ENCODE measurements at places on chromosomes 2 and 18.

DNA sequence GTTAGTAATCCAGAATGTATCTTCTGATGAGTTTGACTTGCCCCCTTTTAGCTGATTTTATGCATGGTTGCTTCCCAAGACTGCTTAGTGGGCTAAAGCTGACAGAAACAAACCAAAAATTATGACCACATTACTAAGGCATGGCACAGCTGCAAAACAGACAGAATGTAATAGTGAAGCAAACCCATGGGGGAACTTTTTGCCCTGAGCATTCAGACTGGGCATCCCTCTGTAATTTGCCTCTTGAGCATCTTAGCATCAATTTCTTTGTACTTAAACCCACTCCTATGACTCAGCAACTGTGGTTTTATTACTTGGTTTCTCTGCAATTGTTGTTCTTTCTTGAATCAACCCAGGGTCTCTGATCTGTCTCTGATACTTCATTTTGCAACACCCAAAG lies 487.3 kb upstream of the DCC start:
- DNase-seq: no peak

- no peak for DNase-seq
Measured at GRCh38 chr2:170747921-170748320, 22.3 kb upstream of the ERICH2 start.

- no peak for DNase-seq
Measured at GRCh38 chr2:54054271-54054670, 61.1 kb upstream of the ACYP2 start.

GRCh38 chr2:71151620-71152019 lies 21.2 kb downstream of the MPHOSPH10 start:
- DNase-seq: no peak

DNA sequence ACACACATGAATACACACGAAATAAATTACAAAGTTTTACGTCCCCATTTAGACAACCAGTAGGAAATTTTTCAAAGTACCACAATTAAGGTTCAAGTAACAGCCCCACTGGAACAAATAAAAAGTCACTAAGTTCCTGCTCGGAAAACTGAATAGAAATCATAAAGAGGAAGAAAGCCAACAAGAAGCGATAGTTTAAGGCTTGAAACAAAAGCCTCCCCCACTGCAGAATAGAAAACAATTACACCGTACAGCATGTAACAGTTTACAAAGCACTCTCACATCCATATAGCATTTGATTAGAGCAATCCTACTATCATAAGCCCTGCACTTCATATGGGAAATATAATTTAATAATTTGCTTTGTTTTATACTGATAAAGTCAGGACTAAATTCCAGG lies 15.5 kb downstream of the KLF7 start:
- DNase-seq: no peak

GRCh38 chr2:240931319-240931949 lies 25.3 kb downstream of the CROCC2 start:
- DNase-seq: no peak

GRCh38 chr2:119683074-119683712 lies 4.2 kb downstream of the TMEM177 start:
- no peak for DNase-seq

- no peak for DNase-seq
Measured at GRCh38 chr18:78213361-78213994, 766.1 kb upstream of the SALL3 start.

DNA sequence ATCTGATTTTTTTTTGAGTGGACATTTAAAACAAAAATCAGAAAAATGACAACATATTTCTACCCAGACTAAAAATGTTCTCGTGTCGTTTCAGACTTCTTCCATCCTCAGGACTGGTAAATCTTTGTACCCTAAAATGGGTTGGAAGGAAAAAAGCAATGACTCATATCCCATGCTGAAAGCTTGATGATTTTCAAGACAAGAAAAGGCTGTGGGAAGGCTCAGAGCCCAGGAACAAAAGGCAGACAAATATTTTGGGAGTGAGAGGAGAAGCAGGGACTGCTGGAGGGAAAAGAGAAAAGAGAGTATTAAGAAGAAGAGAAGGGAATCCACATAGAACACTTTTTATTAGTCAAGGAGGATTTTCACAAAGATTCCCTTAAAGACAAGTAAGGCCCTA lies 77.1 kb upstream of the CTAGE1 start:
- DNase-seq: no peak

- no peak for DNase-seq
Measured at GRCh38 chr2:217077831-217078407, 218.1 kb upstream of the TNP1 start.

DNA sequence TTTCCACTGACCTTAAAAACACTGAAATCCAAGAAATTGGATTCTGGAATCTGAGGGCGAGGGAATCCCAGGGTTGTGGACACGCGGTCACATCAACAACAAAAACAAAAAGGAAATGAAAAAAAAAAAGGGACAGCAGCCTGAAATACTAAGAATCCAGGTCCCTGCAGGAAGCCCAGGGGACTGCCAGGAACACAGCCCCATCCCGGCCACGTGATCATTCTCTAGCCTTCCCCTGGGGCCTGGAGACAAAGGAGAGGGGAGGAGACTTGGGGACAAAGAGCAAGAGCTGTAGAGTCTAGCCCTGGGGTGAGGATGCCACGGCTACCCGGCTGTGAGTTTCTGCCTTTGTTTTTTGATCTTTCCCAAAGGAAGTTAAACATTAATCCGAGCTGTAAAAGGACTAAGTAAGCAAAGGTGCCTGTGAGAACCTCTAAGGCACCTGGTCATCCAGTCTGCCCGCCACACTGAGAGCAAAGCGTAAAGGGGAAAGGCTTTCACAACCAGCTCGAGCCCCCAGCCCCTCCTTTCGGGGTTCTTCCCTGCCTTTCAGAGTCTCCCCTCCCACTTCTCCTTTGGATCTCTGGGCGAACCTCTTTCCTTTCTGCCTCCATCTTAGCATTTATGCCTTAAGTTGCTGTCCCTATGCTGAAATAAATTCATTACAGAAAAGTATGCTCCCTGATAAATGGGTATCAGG lies 57.9 kb upstream of the MSH2 start:
- no peak for DNase-seq

DNA sequence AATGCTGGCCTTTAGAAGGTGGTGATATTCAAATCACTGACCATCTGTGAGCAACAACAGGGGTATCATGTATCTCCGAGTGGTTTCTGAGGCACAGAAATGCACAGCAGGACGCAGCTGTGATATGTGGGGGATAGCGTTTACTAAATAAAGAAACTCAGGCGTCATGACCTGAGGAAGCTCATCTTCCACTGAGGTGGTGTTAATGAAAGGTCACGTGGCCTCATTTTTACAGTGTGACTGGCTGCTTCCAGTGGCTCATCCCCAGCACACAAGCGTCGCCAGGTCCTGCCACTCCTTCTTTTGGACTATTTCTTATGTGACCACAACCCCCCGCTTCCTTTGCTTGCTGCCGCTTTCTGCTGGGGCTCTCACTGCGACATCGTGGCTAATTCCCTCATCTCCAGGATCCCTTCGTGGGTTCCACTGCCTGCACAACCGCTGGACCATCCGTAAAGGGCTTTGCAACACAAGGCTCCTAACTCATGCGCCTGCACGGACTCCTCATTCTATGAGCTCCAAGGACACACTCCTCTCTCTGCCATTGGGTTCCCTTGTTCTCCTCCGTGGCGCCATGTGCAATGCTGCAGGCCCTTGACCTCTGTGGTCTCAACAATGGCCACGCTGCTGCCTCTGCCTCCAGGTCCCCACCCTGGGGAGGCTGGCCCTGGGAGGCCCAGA lies 109.3 kb downstream of the MBP start:
- DNase-seq: no peak

GRCh38 chr2:170141865-170142264 lies 36.1 kb upstream of the MYO3B start:
- no peak for DNase-seq

GRCh38 chr2:61173116-61173515 lies 11.1 kb downstream of the C2orf74 start:
- no peak for DNase-seq

DNA sequence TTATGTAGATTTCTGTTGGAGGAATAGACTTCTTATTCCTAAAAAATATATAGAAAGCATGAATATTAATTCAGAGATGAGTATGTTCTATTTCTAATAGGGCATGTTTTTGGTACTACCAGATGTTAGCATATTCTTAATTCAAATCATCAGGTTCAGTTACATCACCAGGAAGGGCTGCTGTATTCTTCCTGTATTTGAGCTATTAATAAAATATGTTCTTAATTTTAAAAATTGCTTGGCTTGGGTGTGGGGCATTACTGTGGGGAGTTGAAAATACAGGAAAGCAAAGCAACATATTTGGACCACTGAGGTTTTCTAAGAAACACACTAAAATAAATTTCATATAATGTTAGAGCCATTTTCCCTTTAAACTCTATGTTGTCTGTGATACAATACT lies 343.0 kb downstream of the EPHA4 start:
- no peak for DNase-seq

DNA sequence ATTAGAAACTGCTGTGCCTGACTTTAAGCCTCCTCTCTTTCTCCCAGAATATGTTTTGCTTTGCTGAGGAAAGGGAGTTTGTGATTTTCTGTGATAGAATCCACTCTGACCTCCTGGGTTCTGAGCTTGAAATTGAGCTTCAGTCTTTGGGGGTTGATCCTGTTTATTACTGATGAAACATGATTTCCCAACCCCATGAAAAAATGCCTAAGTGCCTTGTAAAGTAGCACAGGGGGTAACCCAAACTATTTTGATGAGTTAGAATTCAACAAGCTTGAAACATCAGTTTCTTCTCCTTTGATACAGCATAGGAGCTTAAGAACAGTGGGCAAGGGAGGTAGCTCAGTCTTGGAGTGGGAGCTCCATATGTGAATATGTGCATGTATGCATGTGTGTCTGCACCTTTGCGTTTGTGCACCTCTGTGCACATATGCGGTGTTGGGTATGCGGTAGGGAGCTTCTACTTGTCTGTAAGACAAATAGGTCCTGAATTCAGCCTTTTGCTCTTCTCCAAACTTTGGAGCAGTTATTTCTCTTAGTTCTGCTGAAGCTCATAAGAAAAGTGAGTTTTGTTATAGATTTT lies 364.6 kb downstream of the OSR1 start:
- no peak for DNase-seq

- DNase-seq: no peak
Measured at GRCh38 chr2:8992643-8993042, 10.8 kb downstream of the MBOAT2 start.

DNA sequence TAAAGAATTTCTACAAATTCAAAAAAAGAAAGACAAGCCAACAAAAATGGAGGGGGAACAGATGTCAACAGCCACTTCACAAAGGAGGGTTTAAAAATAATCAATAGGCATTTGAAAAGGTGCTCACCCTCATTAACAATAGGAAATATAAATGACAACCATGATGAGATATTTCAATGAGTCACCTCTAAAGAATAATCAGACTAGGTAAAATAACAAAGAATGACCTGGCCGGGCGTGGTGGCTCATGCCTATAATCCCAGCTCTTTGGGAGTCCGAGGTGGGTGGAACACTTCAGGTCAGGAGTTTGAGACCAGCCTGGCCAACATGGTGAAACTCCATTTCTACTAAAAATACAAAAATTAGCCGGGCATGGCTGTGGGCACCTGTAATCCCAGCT lies 133.6 kb downstream of the KCNE4 start:
- DNase-seq: no peak

DNA sequence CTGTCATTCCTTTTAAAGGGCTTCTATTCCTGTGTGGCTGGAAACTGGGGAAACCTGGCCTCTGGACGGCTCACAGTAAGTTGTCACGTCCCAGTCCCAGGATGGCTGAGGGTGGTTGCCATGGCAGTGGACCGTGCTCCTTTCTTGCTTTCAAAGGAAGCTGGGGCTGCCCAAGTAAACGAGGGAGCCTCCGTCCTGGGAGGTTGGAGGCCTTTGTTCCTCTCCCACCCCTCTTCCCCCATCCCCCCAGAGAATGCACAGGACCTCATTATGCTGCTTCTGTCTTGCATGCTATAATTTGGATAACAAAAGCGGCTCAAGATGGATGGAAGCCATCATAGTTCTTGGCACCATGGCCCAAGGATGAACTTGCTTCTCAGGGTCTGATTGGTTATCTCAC lies 325.5 kb upstream of the HS6ST1 start:
- no peak for DNase-seq

DNA sequence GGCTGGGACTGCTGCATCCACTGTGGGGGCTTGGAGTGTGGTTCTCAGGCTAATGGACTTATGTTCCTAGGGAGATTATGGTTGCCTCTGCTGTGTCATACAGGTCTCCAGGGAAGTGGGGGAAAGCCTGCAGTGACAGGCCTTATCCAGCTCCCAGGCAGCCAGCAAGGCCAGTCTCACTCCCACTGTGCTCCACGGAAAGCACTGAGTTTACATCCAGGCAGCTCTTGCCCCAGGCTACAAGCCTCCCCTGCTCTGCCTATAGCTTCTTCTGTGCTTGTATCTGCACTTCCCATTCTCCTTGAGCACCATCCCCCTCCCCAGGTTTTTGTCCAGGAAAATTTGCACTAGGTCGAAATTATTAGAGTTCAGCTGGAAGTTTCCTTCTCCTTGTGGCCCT lies 231.9 kb downstream of the ZRANB3 start:
- no peak for DNase-seq

- DNase-seq: no peak
Measured at GRCh38 chr2:6782517-6783237, 83.0 kb downstream of the CMPK2 start.

GRCh38 chr2:129877289-129877741 lies 102.2 kb upstream of the RAB6C start:
- peak; percentile 84 for DNase-seq

GRCh38 chr2:6926071-6926732 lies 9.0 kb downstream of the RNF144A start:
- DNase-seq: no peak

- no peak for DNase-seq
Measured at GRCh38 chr2:216345846-216346245, 26.4 kb downstream of the MARCHF4 start.

DNA sequence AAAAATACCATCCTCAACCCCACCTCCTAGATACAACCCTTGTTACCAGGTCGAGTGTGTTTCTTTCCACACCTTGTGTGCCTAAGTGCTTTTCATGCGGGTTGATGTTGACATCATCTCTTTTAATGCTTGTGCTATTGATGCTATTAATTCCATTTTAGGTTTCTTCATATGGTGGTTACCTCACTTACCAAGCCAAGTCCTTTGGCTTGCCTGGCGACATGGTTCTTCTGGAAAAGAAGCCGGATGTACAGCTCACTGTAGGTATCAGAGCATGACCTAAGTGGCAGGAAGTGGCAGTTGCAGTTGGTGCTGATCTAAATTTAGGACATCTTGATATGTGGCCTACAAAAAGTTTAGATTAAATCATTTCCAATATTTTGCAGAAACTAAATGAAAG lies 149.9 kb upstream of the TTC39C start:
- DNase-seq: no peak

DNA sequence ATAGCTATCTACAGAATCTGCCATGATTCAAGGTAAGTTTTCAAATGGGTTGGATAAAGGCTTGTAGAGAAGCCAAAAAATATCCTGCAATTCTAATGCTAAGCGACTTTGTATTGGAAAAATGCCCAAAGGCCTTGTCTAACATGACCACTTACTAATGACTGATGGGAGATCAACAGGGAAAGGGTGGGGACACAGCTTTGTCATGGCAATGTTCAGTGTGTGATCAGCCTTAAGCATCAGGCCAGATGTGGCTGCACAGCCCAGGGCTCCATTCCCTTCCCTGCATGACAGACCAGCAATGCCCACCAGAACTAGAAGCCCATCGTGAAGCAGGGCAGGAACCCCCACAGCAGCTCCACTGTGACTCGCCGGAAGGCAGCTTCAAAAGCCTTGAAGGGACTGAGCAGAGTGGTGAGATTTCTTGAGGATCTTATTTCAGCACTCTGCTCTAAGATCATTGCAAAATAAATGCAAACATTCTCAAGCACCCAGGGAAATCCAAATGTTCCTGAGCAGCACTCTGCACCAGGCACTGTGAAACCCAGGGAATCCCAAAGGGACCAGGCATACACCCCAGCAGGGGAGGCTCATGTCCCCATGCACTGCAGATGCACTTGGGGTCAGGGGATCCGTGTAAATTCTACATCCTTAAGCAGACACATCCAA lies 517.9 kb upstream of the SMIM21 start:
- no peak for DNase-seq

Measured in stimulated activated CD4-positive, alpha-beta T cell treated with anti-CD3 and anti-CD28 coated beads, Interleukin-12 subunit alpha, Interleukin-12 subunit beta, amount 100 ng/mL, for 4 hours (primary cell).